ENCODE measurements at places on chromosomes 2 and 18. TPM values are rescaled to one million over a fixed set of nuclear protein-coding genes. Genes with fewer than 3 reads are reported as not detected.
A peak's percentile ranks its signal among the peaks of the same experiment; 100 is the strongest.

The PRKAG3 gene
- total RNA-seq: not detected

- no peak for DNase-seq
Measured at GRCh38 chr2:27461118-27461517, 18.9 kb downstream of the KRTCAP3 start.

DNA sequence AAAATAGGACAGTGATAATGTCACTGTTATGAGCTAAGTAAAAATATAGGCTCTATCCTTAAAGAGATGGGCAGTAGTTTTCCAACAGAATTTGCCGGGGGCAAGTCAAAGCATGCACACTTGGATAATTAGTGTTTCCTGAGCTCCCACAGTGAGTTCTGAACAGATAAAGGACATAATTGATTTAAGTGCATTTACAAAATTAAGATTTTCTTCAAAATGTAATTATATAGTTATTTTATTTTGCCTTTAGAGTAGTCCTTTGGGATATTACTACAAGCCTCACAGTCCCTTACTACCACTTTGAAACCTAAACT is 107.6 kb downstream of the RAPGEF4 start:
- DNase-seq: no peak

GRCh38 chr2:206442833-206443734 is at the start of gene ADAM23:
Gene ADAM23, plus strand, starts transcription at chr2:206443532. Its CDS starts 335 bp downstream, at chr2:206443867.
- peak; percentile 79 for DNase-seq

DNA sequence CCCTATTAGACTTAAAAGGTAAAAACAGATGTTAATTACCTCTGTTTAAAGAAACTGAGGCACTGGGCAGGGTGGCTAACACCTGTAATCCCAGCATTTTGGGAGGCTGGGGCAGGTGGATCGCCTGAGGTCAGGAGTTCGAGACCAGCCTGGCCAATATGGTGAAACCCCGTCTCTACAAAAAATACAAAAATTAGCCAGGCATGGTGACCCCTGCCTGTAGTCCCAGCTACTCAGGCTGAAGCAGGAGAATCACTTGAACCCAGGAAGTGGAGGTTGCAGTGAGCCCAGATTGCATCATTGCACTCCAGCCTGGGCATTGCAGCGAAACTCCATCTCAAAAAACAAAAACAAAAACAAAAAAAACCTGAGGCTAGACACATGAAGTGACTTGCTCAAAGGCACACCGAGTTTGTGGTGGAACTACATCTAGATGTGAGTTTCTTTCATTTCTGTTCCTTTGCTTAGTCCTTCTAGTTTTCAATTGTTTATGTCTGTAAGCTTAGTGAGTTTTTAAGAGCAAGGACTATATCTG is 40.7 kb downstream of the SLC4A1AP start:
- DNase-seq: no peak

DNA sequence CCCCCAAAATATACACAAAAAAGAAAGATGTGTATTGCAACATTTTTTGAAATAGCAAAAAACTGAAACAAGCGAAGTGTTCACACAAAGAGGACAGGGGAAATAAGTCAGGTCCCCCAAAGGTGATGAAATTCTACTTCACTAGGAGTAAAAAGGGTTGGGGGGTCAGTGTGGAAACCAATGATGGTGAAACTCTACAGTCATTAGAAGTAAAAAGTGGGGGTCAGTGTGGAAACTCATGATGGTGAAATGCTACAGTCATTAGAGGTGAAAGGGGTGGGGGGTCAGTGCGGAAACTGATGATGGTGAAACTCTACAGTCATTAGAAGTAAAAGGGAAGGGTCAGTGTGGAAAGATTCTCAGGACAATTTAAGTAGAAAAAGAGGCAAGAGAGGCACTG is 298.2 kb downstream of the EIPR1 start:
- DNase-seq: no peak

GRCh38 chr2:11647834-11648600 is 22.0 kb downstream of the NTSR2 start:
- no peak for DNase-seq

The IL1F10 gene
- not detected for total RNA-seq

DNA sequence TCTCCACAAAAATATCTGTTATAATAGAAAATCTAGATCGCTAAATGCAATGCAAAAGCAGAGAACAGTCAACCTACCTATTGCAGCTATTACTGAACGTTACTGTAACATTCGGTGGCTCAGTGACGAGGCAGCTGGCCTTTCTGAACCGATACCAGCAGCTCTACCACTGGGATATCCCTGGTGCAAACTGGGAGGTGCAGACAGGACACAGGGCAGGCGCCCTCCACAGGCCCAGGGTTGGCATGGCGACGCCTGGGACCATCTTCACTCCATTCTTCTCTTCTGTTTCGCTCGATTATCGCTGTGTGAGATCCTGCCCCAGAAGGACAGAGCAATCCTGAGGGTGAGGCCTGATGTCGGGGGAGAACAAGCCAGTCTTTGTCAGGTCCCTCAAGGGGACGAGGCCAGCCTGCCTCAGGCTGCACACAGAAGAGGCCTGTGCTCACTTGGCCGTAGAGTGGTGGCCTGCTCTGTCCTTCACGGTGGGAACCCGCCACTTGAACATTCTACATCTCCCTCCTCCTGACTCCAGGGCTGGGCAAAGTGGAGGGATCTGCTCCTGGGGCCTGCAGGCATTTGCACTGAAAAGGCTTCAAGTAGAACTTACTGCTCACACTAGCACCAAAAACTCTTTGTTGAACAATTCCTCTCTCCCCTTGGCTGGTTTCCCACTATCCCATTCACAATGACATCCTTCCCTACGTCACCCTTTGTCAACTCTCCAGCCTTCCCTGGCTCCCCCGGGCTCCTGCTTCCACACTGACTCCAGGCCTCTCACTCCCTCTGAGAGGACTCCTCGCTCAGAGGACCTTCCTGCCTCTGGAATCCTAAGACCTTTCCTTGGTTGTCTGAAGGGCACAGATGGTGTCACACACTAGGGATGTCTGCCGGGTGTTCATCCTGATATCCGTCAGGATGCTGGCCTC is 49.7 kb downstream of the CYRIA start:
- no peak for DNase-seq

DNA sequence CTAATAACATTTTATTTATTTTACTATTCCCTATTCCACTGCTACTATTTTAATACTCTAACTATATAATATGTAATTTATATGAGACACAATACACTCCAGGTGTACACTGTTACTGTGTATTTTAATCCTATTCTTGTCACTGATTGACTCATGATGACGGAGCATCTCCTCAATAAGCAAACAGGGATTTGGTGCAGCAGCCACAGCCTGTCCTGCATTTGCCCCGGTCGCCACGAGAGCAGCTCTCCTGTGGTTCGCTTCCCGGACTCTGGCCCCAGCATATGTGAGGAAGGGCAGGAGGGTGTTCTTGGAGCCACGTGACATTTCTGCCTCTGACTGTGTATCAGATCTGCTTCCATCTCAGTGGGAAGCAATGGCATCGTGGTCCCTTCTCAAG is 74.1 kb upstream of the PXDN start:
- no peak for DNase-seq

The RNF125 gene
- 40.3 TPM for total RNA-seq

GRCh38 chr2:63819765-63820717 is 21.7 kb upstream of the UGP2 start:
- DNase-seq: no peak

The CPO gene
- total RNA-seq: not detected

The CAVIN2 gene
- total RNA-seq: not detected

GRCh38 chr2:136703214-136703613 is 62.1 kb upstream of the THSD7B start:
- no peak for DNase-seq

The FAM161A gene
- 4.9 TPM for total RNA-seq

DNA sequence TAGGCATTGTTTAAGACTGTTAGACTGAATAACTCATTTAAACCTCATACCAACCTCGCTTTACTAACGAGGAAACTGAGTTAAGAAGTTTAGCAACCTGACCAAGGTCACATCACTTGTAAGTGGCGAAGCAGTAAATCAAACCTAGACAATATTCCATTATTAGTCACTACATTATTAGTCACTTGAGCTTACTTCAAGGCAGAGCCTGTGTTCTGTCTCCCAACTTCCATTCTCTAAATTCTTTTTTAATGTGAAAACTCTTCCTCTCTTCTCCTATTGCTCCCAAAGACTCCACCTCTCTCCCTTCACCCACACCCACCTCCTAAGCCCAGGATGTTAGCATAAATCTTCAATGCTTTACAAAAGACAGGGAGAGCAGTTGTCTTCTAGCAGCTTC is 156.5 kb downstream of the ARL6IP6 start:
- DNase-seq: no peak

The TMEM214 gene
- total RNA-seq: 97.3 TPM

GRCh38 chr2:137192366-137193310 is 427.3 kb downstream of the THSD7B start:
- no peak for DNase-seq

DNA sequence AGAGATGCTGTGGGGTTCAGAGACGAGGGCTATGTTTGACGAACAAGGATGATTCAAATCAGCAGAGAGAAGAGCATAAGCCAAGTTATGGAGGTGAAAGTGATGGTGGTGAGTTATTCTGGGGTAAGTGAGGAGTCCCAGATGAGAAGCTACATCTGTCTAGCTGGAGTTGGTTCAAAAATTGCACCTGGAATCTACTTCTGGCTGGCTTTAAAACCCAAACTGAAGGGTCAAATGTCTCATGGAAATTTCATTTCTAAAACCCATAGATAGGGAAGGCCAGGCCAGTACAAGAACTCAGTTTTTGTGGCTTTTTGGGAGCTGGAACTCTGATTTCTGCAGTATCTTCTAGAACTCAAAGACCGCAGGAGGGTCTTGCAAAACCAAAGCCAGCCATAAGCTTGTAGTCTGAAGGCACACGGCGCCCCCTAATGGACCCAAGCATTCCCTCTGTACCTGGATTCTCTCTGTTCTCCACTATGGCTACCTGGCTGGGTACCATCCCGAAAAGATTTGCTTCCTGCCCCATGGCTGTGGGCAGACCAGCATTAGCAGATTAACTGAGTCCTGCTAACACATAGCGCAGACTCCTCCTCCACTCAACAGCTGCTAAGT is 229.1 kb upstream of the SLC14A2 start:
- DNase-seq: no peak

The EML6 gene
- total RNA-seq: 3.9 TPM

- DNase-seq: no peak
Measured at GRCh38 chr18:68679528-68679927, 35.4 kb downstream of the TMX3 start.

DNA sequence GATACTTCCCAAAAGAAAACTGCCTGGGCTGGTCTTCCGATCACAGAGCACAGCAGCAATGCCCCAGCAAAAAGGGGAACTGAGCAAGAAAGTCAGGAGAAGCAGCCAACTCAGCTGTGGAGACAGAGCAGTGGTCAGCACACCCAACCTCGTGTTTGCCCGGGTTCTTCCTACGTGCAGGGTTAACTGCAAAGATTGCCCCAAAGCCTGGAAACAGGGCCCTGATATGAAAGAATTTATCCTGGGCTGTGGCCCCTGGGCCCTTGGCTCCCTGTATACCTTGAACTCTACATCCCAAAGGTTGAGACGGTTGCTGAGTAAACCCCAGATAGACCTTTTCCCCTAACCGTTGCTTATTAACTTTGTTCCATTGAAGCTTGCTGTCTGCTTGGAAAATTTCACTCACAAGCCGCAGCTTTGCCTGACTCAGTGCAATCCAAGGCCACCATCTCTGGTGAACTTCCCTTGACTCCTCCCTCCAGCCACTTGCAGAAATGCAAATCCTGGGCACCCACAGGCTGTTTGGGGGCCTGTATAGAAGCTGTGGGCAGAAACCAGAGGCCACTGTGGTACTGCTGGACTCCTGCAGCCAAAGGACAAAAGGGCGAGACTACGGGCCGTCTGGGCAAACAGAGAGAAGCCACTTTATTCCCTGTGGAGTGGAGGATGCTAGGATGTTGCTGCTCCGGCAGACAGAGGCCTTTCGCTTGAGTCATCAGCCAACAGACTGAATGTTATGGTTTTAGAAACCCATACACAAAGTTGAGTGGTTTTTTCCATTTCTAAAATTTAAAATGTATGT is 18.2 kb downstream of the NRP2 start:
- DNase-seq: no peak

DNA sequence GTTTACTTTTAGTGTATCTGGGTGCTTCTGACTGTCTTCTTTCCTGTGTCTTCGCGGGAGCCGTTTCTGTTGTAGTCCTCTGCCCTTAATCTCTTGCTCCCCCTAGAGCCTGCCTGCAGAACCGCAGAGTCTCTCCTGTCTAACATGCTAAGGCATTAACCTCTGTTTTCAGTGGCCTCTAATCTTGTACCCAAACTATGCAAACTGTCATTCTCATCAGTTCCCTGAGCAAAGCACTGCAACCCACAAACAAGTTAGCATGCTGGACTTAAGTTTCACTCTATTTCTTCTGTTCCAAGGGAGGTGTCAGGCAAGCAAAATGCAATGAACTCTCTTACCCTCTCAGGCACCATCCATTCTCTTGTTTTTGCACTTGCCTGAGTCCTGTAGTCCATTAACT is 138.4 kb downstream of the OTX1 start:
- DNase-seq: no peak

- DNase-seq: no peak
Measured at GRCh38 chr2:219452361-219453317, 18.0 kb downstream of the SPEG start.

- DNase-seq: no peak
Measured at GRCh38 chr2:78127424-78127823, 605.2 kb upstream of the LRRTM4 start.

DNA sequence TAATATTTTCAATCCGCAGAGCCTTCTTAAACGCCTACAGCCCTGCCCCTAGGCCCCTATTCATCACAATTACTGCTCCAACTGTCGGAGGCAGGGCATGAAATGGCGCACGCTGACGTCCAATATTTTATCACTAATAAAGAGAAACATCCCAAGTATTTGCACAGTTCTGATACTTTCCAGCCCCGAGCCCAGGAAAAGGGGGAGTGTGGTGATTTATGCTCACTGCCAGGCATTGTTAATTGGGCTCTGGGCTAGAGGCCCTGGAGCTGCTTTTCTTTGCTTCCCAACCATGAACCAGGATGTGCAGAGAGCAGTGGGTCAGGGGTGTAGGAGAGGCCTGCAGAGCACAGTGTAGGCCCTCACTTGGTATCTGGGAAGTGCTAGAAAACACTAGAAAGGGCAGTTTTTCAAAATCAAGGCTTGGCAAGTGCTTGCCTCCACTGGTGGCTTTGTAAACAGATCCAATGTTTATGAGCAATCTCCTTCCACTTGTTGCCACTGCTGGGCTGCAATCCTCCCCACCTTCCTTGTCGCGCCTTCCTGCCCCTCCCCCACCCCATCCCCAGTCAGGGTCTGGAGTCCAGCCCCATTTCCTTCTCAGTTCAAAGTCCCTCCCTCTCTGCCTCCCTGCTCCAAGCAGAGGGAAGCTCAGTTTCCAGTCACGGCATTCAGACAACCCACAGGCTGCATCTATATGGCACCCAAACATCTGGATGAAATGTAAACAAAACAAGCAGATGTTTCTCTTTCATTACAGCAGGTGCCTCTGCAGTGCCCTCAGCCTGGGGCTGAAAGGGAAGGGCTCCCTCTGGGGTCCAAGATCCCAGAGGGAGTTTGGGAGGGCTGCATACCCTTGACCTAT is 83.9 kb upstream of the PKDCC start:
- no peak for DNase-seq

The CSRNP3 gene
- not detected for total RNA-seq

GRCh38 chr2:64711252-64711800 is 57.6 kb upstream of the SERTAD2 start:
- peak; percentile 18 for DNase-seq
